ENCODE measurements at places on chromosomes 6 and 20. TPM values are rescaled to one million over a fixed set of nuclear protein-coding genes. Genes with fewer than 3 reads are reported as not detected.
A peak's percentile ranks its signal among the peaks of the same experiment; 100 is the strongest.

Gene SLC22A1
- not detected for total RNA-seq

Gene ECT2L
- total RNA-seq, result 3.5 TPM

Gene BTBD3
- 21.2 TPM for total RNA-seq

GRCh38 chr6:56744528-56744927, 101.8 kb upstream of the DST start:
- H3K27me3 ChIP-seq, result no peaks in the 10 kb centered on the region
- H3K27ac ChIP-seq, result peak overlapping the region; percentile 17
- H3K4me3 ChIP-seq, result no peak overlapping the region
- no peaks in the 10 kb centered on the region for H3K36me3 ChIP-seq
- H3K4me1 ChIP-seq, result peaks cover 50% of the 10 kb centered on the region

DNA sequence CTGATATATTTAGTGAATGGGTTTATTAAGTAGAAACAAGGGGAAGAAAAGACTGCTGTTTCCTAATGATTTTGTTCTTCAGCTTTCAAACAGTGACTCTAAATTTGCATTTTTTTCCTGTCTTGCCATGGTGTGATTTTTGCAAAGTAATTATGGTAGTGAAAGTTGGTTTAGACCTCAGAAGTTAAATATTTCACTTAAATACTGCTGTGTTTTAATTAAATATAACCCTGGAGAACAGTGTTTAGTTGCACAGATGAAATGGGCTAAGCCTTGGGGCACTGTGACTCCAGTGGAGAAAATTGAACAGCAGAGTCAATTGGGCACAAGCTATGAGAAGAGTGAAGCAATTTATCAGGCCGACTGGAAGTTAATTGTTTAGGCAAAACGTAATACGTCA, 111.1 kb upstream of the MCHR2 start:
- no peak overlapping the region for H3K27ac ChIP-seq
- no peak for DNase-seq
- H3K27me3 ChIP-seq, result peaks cover 5% of the 10 kb centered on the region
- no peaks in the 10 kb centered on the region for H3K4me1 ChIP-seq
- no peaks in the 10 kb centered on the region for H3K36me3 ChIP-seq
- H3K4me3 ChIP-seq, result no peak overlapping the region

DNA sequence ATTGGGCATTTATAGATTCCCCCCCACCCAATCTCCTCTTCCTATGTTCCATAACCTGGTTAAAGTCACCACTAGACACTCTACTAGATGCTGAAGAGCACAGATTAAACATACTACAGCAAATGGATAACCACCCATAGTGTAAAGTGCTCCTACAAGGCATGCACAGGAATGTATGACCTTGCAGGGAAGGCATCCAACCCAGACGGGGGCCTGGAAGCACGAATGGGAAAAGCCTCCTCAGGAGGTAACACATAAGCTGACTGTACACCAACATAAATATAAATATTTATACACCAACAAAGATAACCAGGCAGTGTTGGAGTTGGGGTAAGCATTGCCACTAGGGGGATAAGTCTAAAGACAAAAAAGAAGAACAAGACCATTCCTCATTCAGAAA, 691.7 kb downstream of the GRIK2 start:
- no peaks in the 10 kb centered on the region for H3K27me3 ChIP-seq
- H3K4me3 ChIP-seq, result no peak overlapping the region
- no peak overlapping the region for H3K27ac ChIP-seq

- H3K36me3 ChIP-seq, result no peaks in the 10 kb centered on the region
- no peaks in the 10 kb centered on the region for H3K4me1 ChIP-seq
- DNase-seq, result no peak
- no peak overlapping the region for H3K4me3 ChIP-seq
- no peak overlapping the region for H3K27ac ChIP-seq
- no peaks in the 10 kb centered on the region for H3K27me3 ChIP-seq
Measured at GRCh38 chr6:16633465-16633864, 127.8 kb downstream of the ATXN1 start.

DNA sequence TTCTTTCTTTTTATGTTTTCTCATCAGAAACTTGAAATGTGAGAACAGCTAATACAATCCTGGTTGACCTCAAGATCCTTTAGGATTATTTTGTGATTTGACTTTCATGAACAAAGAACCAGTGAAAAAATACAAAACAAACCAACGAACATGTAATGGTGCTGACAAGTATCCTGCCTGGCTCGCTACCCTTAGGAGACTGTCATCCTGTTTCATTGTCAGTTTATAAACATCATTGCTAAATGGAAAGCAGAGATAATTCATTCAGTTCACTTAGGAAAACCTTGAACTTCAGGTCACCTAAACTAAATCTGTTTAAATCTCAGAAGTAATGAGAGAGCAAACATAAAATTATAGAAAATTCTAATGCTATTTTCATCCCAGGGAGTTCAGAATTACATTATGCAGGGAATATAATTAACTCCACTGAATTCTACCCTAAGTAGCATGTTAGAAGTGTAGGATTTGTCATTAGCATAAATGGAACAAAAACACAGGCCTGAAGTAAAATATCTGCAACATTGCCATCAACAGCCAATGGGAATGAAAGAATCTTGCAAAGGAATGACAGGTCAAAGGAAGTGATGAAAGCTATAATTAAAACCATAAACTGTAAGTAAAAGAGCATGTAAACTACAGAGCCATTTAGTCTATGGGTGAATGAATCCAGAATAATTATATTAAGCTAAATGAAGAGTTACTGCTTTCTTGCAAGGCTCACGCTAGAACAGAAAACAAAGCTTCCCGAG, 401.2 kb upstream of the MANEA start:
- DNase-seq, result no peak
- no peak overlapping the region for H3K4me3 ChIP-seq
- H3K4me1 ChIP-seq, result no peaks in the 10 kb centered on the region

- H3K36me3 ChIP-seq, result no peaks in the 10 kb centered on the region
- H3K4me1 ChIP-seq, result peaks cover 3% of the 10 kb centered on the region
- H3K27me3 ChIP-seq, result no peaks in the 10 kb centered on the region
- DNase-seq, result no peak
- no peak overlapping the region for H3K27ac ChIP-seq
- H3K4me3 ChIP-seq, result no peak overlapping the region
Measured at GRCh38 chr20:46826343-46826984, 68.2 kb upstream of the EYA2 start.

DNA sequence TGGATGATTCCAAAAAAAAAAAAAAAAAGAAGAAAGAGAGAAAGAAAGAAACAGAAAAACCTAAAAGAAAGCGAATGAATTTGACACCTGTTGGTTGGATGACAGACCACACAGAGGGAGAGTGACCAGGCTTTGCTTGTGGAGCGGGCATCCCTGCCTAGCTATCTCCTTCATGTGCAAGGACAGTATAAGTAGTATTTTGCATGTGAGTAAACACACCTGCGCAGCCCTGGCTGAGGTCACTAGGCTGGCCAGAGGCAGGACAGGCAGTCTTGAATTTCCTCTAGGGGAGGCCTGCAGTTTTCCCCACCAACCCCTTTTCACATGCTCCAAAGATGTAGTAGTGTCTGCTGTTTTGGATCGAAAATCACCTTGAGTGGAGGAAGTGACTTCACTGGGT, 126.4 kb downstream of the CCDC170 start:
- DNase-seq, result no peak
- H3K4me1 ChIP-seq, result no peaks in the 10 kb centered on the region
- H3K36me3 ChIP-seq, result no peaks in the 10 kb centered on the region
- no peak overlapping the region for H3K4me3 ChIP-seq
- no peak overlapping the region for H3K27ac ChIP-seq

DNA sequence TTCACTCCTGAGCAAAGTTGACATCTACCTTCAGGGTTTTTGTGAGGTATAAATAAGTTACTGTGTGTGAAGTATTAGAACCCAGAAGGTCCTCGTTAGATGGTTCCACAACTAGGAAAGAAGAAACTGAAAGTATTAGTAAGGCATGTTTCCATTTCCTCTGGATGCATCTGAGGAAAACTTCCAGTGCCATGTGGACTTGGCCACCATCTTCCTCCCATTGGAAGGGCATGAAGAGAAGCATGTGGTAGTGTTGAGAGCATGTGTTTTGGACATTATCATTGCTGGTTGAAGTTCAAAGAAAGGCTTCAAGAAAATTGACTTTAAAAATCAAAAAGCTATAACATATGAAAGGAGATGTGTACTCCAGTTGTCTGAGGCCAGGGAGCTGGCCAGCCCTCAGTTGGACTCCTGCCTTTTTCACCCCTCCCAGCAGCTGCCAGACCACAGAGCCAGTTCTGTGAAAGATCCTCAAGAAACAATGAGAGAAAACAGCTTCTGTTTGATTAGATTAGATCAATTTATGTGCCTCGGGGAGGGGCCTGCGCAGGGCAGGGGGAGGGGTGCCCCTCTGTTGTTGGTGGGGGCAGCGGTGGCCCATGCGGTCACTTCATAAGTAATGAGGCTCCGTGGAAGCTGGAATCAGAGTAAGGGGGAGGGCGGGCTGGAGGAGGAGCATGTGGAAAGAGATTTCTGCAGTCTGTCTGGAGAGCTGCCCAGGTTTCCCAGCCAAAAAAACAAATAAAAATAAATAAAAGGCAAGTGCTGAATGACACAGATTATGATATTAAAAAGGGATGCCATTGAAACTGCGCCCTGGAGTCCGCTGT, 154.0 kb downstream of the JARID2 start:
- peak overlapping the region; percentile 38 for H3K4me3 ChIP-seq
- peak overlapping the region; percentile 79 for H3K27ac ChIP-seq
- H3K36me3 ChIP-seq, result no peaks in the 10 kb centered on the region
- DNase-seq, result peak; percentile 85
- H3K27me3 ChIP-seq, result no peaks in the 10 kb centered on the region
- H3K4me1 ChIP-seq, result peaks cover 60% of the 10 kb centered on the region
